ENCODE measurements at places on chromosomes 4 and X.
A peak's percentile ranks its signal among the peaks of the same experiment; 100 is the strongest.

GRCh38 chr4:87240341-87240740 is 19.9 kb upstream of the KLHL8 start:
- DNase-seq = no peak

DNA sequence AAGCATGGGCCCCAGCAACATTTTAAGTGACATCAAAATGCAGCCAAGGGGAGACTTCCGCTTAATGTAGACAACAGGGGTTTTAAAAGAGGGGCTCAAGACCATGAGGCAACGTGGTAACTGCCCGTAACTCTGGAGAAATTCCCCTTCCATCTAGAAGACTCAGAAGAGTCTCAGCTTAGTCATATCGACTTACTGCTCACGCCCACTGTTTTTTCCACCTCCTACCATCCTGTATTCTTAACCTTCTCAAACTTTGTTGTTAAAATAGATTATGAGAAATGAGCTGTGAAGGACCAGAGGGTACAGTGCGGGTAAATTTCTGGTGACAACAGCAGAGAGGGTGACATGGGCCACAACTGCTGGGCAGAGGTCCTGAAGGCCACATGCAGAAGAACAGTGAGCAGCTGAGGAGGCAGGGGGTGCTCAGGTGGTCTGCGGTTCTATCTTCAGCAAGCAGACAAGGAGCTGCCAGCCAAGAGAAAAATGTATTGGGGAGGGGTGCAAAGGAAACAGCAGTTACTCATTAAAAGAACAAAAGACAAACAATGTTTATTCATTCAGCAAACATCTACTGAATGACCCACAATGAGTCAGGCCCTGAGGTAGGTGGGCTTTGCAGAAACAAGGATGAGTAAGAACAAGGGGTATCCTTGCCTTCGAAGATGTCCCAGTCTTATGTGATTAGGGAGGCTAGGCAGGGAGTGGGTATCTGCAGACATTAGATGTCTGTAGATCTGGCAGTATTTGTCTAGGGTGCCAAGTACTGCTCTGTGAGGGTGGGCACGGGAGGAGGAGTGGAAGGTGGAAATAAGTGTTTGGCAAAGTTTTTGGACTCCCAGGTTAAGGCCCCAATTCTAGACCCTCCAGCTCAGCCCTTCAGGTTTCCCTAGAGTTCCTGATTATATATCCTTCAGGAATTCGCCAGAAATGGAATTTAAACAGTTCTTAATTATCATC is 175.3 kb downstream of the TSPAN5 start:
- no peak for DNase-seq

GRCh38 chrX:29044423-29045184 is 457.4 kb downstream of the IL1RAPL1 start:
- no peak for DNase-seq

- DNase-seq = peak; percentile 70
Observed at GRCh38 chr4:8594097-8595038, 1.8 kb downstream of the CPZ start.

GRCh38 chr4:87838890-87839591 is 6.3 kb downstream of the MEPE start:
- DNase-seq = peak; percentile 50

DNA sequence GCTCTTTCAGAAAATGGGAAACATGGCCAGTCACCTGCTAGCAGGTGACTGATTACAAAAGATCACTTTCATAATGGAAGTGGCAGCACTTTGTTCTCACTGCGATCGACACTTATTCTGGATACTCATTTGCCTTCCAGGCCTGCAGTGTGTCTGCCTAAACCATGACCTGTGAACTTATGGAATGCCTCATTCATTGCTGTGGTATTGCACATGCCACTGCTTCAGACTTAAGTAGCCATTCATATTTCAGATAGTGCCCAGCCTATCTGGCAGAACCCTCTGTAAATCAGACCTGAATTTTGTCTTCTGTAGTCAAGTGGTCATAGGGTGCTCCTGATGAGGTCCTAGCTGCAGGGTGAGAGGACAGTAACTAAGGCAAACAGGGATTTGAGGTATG is 23.3 kb upstream of the MGST2 start:
- DNase-seq = no peak

DNA sequence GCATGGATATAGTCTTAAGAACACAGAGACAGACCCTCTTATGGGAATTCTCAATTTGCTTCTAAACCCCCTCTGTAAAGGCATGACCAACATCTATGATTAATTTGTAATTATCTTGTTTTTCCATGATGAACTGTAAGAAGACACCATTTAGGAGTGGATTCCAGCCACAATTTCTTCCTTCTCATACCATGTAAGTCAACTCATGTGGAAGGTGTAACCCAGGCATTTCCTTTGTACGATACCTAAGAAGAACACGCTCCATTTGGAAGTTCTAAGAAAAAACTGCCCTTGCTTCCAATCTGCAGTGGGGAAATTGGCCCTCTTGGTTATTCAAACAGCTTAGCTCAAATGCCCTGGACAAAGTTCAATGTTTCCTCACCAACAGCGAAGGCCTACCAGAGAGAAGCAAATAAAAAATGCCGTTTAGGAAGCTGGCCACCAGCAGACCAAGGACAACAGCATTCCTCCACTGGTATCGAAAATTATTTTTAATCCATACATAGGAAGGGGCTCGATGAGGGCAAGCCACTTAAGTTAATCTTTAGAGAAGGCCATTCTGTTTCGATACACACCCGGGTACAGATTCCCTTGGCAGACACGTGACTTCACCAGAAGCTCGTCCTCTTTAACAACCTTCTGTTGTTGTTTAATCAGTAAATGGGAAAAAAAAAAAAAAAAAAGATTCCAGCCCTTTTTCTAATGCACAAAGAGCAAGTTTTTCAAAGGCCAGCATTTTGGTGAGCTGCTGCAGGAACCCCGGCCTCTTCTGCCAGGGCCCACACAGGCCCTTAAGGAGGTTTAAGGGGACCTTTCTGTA is 2.6 kb downstream of the DHRSX start:
- peak; percentile 37 for DNase-seq

DNA sequence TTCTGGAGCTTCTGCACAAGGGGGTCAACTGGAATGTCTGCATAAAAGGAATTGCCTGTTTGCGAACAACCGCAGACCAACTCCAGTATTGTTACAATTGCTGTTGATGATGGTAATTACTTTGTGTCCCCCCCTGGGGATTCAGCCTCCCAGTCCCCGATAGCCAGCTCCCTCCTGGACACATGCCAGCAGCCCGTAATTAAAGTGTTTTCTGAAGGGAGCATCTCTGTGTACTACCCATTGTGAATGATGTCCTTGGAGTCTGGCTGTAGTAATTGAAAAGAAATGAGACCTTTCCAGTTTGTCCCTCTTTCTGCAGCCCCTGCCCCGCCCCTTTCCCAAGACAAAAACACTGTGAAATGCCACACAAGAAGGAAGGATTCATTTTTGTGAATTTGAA is 377.1 kb upstream of the LCORL start:
- DNase-seq = no peak

- DNase-seq = no peak
Observed at GRCh38 chr4:88758264-88758663, 60.6 kb upstream of the NAP1L5 start.

DNA sequence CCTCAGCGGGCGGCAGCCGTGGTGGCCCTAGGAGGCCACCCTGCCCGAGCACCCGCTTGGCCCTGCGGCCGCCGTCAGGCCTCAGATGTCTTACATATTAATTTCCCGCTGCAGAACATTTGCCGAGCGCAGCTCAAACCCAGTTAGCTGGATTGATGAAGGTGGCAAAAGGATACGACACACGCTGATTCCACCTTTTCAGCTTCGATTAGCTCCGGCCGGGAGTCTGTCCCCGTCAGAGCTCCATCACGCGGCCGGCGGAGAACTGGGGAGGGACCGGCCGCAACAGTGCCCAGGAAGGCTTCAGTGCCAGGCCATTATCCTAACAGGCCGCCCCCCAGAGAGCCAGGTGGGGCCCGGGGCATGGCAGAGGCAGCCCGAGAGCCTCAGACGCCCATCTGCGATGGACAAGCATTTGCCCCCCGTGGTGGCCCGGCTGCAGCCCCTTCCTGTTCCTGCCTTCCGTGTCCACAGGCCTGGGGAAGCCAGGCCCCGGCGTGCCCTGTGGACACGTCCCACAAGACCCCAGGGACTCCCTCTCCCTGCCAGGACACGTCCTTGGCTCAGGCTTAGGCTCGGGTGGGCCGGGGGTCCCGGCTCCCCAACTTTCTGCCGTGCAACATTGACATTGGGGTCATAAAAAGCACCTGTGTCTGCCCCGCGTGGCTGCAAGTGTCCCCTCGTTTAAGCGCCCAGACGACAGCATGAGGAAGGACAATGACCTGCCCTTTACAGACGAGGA is 133.8 kb upstream of the NKX1-1 start:
- DNase-seq = no peak

GRCh38 chrX:10395179-10395578 is 225.2 kb downstream of the MID1 start:
- DNase-seq = no peak

- DNase-seq = no peak
Observed at GRCh38 chr4:13476915-13477314, 7.2 kb downstream of the RAB28 start.

GRCh38 chr4:80141543-80141942 is 55.8 kb upstream of the PRDM8 start:
- DNase-seq = no peak

Data from cerebellum (tissue), 4 donors.